ENCODE measurements at places on chromosomes 3 and 15. TPM values are rescaled to one million over a fixed set of nuclear protein-coding genes. Genes with fewer than 3 reads are reported as not detected.

DNA sequence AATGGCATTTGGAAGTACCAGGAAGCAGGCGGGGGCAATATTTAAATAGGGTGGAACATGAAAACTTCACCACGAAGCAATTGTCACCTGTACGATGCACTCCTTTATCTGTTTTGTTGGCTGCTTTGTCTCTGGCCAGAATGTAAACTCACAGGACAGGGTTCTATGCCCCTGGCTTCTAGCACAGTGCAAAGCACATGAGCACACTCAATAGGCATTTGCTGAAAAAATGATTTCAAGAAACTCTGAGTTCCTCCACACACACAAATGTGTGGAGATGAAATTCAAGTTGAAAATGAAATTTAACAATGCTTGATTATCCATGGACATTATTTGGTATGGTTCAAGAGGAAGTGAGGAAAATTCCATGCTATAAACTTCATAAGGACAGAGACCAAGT is 229.6 kb upstream of the FEZF2 start:
- DNase-seq, result no peak

DNA sequence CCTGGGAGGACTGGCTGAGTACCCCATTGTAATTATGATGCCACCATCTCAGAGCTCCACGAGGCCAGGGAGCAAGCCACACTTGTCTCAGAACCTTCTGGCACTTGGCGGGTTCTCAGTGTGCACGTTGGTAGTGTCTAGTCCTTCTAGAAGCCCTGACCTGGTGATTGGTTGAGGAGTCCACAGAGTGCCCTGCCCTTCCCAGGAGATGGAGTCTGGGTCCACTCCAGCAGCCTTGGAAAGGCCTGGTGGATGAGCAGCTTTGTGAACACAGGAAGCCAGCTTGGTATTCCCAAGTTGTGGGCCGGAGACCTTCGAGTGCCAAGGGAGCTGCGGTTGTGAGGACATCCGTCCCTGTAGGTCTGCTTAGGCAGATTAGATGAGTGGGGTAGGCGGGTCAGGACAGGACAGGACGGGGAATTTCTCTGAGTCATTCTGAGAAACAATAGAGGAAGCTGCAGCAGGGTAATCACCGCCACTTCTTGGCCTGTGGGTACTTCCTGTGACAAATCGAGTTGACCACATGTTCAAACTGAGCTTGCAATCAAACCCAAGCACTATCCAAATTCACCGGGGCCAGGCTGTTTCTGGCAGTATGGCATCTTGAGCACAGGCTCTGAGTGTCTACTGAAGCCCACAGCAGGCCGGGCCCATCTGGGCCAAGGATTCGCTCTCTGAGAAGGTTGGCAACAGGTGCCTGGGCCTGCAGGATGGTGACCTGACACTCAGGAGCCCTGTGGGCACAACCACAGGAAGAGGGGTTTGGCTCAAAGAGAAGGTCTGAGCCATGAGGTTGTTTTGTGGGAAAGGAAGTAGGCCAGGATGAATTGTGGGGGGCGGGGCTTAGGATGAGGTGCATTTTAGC is 71.5 kb upstream of the PLXNA1 start:
- peak; percentile 86 for DNase-seq

- no peak for DNase-seq
Observed at GRCh38 chr3:108806316-108806715, 16.3 kb upstream of the TRAT1 start.

GRCh38 chr3:74646094-74646493 is 31.6 kb upstream of the CNTN3 start:
- DNase-seq, result no peak

DNA sequence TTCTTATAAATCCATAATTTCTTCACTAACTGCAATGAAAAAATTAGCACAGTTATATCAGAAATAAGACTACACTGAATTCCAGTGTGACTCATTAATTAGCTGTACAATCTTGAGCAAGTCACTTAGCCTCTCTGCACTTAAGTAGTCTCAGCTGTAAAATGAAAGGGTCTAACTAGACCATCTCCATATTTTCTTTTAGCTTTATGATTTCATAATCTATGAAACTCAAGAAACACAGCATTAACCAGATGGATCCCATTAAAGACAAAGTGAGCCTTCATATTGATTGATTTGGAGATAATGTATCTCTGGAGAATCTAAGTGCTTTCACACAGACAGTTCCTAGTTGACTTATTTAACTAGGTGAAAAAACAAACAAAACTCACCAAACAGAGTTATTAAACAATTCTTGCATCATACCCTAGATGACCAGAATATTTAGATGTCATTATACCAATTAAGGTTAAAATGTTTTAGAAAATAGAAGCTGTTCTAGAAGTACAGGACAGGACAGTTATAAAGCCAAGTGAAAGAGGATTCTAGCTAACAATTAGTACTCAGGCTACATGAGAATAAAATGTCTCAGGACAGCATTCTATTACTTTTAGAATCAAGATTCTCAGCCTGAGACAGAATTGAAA is 11.2 kb downstream of the CSNK1G1 start:
- DNase-seq, result peak; percentile 30

DNA sequence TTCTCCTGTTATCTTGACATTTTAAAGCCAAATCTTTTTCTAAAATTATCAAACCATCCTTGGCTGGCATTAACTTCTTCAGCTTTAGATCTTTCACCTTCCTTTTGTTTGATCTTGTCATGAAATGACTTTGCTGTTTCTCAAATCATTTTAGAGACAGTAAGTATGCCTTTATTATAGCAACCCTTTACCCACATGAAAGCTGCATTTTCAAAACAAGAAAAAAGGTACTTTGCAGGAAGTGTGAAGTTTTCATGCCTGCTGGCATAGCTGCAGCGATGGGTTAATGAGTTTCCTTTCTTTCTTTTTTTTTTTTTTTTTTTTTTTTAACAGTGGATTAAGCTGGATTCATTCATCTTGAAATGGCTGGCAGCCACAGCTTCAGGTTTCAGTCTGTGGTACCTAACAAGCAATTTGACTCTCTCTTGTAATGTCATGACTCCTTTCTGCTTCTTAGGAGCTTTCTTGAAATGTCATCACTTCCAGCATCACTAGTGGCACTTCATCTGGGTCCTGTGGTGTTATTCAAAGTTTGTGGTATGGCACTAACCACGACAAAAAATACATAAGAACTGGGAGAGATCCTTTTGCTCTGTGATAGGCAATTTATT is 18.8 kb downstream of the SLC25A26 start:
- no peak for DNase-seq

Gene SEMA3F
- 16.5 TPM for total RNA-seq
